Cardiac fibroblast (primary cell): ENCODE measurements at places on chromosomes 7 and 10.

GRCh38 chr7:158032561-158033115, 555.0 kb downstream of the PTPRN2 start:
- DNase-seq, result no peak

GRCh38 chr10:50362547-50363125, 111.3 kb upstream of the ASAH2 start:
- peak; percentile 62 for DNase-seq

- DNase-seq, result no peak
These were observed 104.2 kb downstream of the DNAJB6 start for GRCh38 chr7:157441023-157441399.

DNA sequence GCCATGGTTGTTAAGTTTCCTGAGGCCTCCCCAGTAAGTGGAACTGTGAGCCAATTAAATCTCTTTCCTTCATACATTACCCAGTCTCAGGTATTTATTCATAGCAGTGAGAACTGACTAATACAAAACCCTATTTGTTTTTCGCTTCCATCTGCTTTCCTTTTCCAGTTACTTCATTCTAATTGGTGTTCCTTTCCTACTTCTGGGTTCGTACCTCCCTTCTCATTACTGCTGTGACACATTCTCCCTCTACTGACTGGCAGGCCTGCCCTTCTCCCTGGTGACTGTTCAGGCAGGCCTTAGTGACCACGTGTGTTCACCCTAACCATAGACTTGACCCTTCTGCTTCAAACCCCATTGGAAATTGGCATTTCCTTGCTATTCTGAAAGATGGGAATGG, 37.7 kb downstream of the MTURN start:
- DNase-seq, result no peak

GRCh38 chr7:98251231-98251600, 816 bp downstream of the TECPR1 start:
- no peak for DNase-seq

DNA sequence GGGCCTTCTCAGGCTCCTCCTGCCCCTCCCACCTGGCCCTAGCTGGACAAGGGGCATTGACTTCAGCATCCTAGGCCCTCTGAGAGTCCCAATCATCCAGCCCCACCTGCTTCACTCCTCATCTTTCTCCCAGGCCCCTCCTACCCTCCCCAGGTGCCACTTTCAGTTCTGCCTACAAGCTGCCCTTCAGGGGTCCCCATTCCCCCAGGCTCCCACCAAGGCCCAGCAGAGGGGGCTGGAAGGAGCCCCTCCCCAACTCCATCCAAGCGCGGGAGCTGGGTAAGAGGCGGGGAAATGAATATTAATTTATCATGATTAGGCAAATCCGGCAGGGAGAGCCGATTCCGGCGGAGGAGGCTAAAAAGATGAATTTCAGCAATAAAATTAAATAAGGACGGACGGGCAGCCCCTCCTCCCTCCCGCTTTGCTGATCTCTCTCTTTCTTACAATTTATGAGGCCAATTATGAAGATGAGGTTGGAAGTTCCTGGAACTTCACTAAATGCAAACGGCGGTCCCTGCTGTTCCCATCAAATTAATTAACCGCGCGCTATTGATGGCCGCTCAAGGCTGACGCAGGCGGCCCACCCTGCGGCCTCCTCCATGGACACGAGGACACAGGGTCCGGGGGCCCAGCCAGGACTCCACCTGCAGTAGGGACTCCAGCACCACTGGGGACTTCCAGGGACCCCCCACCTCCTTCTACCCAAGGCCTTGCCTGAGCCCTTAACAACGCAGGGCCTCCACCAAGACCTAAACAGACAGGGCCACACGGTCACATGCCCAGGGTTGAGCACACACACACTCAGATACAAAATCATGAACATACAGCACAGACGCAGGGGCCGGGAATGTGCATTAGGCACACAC, 13.9 kb downstream of the POLL start:
- no peak for DNase-seq
